SJCRH30 (cell line): ENCODE measurements at places on chromosomes 3 and 15.

GRCh38 chr3:54225841-54226528, 103.6 kb downstream of the CACNA2D3 start:
- H3K4me1 ChIP-seq = no peaks in the 10 kb centered on the region
- H3K36me3 ChIP-seq = no peaks in the 10 kb centered on the region
- no peak overlapping the region for H3K27ac ChIP-seq
- no peak overlapping the region for H3K4me3 ChIP-seq

- peaks cover 2% of the 10 kb centered on the region; the same call in 1 of the 2 replicates for H3K4me1 ChIP-seq
- no peak overlapping the region for H3K27ac ChIP-seq
- no peak overlapping the region for H3K4me3 ChIP-seq
- no peak for DNase-seq
- peaks cover 11% of the 10 kb centered on the region; the same call in 1 of the 2 replicates for H3K36me3 ChIP-seq
- no peaks in the 10 kb centered on the region for H3K27me3 ChIP-seq
Observed at GRCh38 chr15:29753506-29753905, 68.8 kb downstream of the TJP1 start.

DNA sequence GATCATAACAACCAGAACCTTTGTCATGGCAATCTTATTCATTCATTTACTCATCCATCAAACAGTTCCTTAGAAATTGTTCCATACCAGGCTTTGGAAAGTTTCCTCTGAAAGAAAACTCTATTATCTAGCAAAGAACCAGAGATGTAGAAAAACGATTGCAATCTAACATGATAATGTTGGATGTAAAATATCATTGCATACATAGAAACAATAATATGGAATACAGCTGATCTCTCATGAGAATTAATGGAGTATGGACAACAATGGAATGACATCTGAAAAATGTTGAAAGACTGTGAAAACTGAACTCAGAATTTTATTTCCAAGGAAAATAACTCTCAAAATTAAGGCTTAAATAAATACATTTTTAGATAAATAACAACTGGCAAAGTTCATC, 665.4 kb downstream of the NLGN1 start:
- peak; percentile 1 for DNase-seq
- H3K4me3 ChIP-seq = no peak overlapping the region
- no peak overlapping the region for H3K27ac ChIP-seq
- H3K4me1 ChIP-seq = no peaks in the 10 kb centered on the region
- H3K27me3 ChIP-seq = no peaks in the 10 kb centered on the region

DNA sequence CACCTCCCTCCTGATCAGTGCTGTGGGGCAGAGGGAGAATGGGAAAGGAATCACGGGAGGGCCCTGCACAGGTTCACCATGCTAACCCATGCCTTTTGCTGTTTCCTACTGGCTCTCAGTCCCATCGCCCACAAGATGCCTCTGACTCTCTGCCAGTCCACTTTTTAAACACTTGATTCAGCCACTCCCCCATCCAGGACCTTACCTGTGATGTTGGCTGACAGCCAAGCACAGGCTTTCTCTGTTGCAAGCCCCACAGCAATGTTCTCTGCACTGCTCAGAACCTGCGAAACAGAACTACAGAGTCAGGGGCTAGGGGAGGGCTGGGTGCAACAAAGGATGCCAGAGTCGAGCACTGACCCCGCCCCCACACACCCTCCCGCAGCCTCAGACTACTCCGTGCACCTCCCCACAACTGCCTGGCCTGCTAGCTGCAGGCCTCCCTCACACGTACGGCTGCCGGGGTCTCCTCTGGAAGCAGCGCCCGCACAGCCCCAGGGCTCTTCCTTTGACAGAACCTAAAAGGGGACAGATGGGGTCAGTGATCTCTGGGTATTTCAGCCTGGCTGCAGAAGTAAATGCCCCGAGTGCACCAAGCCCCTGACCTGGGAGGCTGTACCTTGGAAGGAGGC, 9.1 kb downstream of the CDAN1 start:
- DNase-seq = no peak
- H3K27me3 ChIP-seq = no peaks in the 10 kb centered on the region
- H3K4me3 ChIP-seq = no peak overlapping the region
- H3K36me3 ChIP-seq = peaks cover 81% of the 10 kb centered on the region
- H3K4me1 ChIP-seq = peaks cover 6% of the 10 kb centered on the region; the same call in 1 of the 2 replicates
